ENCODE measurements at places on chromosomes 4 and X. TPM values are rescaled to one million over a fixed set of nuclear protein-coding genes. Genes with fewer than 3 reads are reported as not detected.

The CYLC1 gene
- not detected for total RNA-seq

The NEIL3 gene
- 8.9 TPM for total RNA-seq

The ARX gene
- 0.58 TPM for total RNA-seq

The MAB21L2 gene
- total RNA-seq = not detected

The HNRNPH2 gene
- 58.0 TPM for total RNA-seq

The RTL3 gene
- total RNA-seq = 0.16 TPM

The CNGA1 gene
- total RNA-seq = not detected

The LRAT gene
- total RNA-seq = 0.07 TPM

The SFRP2 gene
- total RNA-seq = 0.06 TPM

The TMEM47 gene
- 1.5 TPM for total RNA-seq

The CYSLTR1 gene
- not detected for total RNA-seq

The MAPK10 gene
- total RNA-seq = 0.29 TPM

The HS6ST2 gene
- 0.15 TPM for total RNA-seq

The TMEM271 gene
- not detected for total RNA-seq

The IKBKG gene
- 42.7 TPM for total RNA-seq

The PABPC5 gene
- total RNA-seq = not detected

The REELD1 gene
- not detected for total RNA-seq

The CXCL8 gene
- total RNA-seq = 6.5 TPM

The PAGE2B gene
- total RNA-seq = not detected

The UGT2B11 gene
- not detected for total RNA-seq

The FHIP1A gene
- total RNA-seq = 0.06 TPM

The SMR3B gene
- total RNA-seq = not detected

The MAGEB17 gene
- not detected for total RNA-seq

The OPHN1 gene
- 1.9 TPM for total RNA-seq

Measured in A549 treated with dexamethasone at 1 μM for 4 hours (cell line).